ENCODE measurements at places on chromosomes 4 and X.

GRCh38 chrX:114332766-114333165 lies 251.1 kb upstream of the HTR2C start:
- DNase-seq, result no peak

DNA sequence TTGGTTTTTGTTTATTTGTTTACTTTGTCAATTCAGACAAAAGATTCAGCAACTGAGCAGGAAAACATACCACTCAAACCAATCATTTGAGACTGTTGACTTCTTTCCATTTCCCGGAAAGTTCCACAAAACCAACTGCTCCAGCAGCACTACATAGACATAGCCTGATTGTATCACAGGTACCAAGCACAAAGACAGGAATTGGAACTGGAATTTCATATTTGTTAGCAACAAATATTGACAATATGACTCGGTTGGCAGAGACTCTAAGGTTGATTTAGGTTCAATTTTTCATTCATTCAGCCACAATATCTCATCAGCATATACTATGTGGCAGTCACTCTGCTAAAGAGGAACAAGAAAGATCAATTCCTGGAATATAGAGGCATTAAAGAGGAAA lies 364.0 kb downstream of the ZIC3 start:
- peak; percentile 75 for DNase-seq

- DNase-seq, result no peak
These were observed 11.3 kb downstream of the TLR8 start for GRCh38 chrX:12917753-12918152.

DNA sequence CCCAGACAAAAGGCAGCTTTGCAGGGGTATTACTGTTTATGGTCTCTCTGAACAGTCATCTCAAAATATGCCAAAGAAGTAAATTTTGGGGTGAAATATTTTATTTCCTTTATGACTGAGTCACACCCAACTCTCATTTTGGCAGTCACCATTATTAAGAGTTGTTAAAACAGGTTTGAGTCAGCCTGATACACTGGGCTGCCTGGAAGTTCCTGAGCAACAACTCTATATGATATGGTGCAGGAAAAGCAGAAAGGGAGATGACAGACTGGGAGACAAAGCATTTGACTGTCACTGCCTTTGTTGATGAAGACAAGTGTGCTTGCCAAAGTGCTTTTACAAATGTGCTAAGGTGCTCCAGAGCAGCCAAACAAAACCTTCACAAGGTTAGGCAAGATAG lies 1263.5 kb downstream of the PCDH7 start:
- DNase-seq, result no peak

- DNase-seq, result no peak
These were observed 64.0 kb downstream of the ELOVL6 start for GRCh38 chr4:110134269-110134869.

- DNase-seq, result no peak
These were observed 173.6 kb downstream of the HHIP start for GRCh38 chr4:144819591-144819990.

DNA sequence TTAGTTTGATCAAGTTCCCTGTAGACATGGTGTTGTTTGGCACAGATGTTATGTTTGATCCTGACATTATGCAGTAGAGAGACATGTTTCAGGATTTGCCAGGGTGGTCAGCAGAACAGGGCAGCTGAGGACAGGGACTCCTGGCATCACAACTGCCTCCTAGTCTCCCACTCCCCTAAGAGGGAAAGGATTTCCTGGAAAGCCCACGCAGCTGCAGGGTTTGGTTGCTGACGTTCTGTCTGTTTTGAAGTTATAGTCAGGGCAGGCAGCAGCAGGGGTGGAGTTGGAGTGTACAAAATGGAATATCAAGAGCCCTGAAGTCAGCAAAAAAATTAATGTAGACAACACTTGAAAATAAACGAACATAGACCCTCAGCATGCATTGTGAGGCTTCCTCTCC lies 125.4 kb downstream of the CPE start:
- DNase-seq, result no peak

All from T47D (cell line).